ENCODE measurements at places on chromosomes 7 and 10.

- peak; percentile 38 for DNase-seq
Measured at GRCh38 chr10:75547391-75548298, 116.2 kb downstream of the LRMDA start.

DNA sequence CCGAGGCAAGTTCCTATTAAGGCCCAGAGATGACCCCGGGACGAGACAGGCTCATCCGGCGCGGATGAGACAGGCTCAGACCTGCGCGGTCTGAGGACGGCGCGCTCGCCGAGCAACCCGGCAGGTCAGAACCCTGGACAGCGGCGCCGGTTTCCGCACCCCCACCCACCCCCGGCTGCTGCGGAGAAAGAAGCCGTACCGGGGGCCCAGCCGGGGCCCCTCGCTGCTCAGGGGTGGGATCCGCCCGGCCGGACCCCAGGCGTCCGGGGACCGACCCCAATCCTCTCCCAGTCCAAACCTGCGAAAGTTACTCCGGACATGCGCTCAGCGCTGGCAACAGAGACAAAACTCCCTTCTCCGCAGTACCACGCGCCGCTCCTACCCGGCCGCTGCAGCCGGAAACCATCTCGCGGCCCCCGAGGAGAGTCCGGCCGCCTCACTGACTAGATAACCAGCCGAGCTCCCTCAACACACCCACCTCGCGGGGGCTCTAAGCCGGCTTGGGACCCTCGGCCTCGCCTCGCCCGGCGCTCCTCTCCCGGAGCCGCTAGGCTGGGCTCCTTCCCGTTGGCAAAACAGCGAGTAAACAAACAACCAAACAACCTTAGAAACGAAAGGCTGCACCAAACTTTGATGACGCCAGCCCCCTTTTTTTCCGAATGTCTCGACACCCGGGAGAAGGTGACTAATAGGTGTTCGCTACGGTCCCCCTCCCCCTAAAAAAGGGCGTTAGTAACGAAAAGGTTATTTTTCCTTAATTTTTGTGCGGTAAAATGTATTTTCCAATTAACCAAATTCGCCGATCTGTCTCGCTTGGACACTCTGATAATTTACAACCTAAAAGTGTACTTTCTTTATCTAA is 2.3 kb upstream of the DRGX start:
- no peak for DNase-seq

DNA sequence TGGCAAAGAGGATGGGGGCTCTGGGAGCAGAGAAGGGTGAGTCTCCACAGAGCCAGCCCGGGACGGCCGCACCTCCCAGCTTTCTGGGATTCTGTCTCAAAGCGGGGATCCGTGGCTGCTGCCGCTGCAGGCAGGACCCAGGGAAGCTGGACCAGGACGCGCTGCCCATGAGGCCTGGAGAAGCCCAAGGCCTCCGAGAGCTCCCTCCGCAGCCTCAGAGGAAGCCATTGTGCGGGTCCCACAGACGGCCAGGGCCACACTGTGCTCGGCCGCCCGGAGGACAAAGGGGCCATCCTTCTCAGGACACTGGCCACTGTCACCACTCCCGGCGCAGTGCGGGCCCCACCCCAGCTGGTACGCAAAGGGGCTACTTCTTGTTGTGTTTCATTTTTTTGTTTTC is 79.3 kb upstream of the PDGFA start:
- no peak for DNase-seq

- no peak for DNase-seq
Measured at GRCh38 chr7:36931892-36932291, 207.6 kb upstream of the AOAH start.

GRCh38 chr10:64175271-64175962 is 654.2 kb downstream of the REEP3 start:
- DNase-seq = no peak

DNA sequence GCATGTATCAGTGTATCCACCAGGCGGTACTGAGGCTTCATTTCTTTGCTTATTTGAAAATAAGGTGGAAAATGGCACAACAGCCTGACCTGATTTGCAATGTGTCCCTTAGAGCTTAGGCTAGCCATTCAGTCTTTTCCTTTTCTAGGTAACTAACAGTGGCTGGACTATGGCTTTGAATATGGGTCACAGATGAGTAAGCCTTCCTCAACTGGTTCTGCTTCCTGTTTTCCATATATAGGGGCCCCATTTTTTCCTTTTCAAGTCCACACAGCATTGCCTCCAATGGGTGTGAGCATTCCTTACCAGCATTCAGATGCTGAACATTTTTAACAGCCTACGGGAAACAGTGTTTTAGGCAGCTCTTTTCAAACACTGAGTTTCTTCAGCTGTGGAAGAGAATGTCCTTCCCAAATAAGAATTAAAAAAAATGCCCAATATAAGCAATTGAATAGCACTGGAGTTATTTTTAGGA is 3.9 kb upstream of the ITGB1 start:
- no peak for DNase-seq

DNA sequence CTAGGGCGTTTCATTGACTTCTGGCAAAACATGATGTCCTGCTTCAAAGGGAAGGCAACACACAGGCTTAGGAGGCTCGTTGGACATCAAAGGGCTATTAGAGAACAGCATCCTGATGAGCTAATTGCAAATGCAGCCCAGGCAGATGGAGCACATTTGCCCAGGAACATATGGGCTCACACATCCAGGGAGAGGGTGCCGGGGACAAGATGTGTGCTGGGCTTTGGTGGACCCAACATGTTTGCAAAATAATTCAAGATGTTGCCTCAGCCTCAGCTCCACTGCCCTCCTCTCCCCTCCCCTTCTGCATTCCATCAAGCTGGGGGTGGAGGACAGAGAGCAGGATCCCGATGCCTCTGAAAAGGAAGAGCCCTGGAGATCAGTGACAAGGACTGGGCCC is 217.1 kb upstream of the ZMIZ1 start:
- no peak for DNase-seq

DNA sequence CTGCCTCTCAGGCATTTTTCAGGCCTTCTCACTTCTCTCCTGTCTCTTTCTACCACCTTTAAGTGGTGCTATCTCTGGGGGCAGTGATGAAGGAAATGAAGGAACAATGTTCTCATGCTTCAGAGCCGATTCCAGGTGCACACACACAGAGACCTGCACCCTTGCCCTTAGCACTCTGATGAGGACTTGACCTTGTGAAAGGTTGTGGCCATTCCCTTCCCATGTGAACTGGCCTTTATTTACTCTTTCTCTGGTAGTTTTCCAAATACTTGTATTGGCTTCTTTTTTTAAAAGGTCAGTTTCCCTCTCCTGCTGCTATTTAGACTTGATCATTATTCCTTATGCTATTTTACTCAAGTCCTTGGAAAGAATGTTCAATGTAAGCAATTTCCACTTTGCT is 188.6 kb downstream of the MDFIC start:
- no peak for DNase-seq

- peak; percentile 75 for DNase-seq
Measured at GRCh38 chr10:34528320-34528719, 286.8 kb downstream of the PARD3 start.

DNA sequence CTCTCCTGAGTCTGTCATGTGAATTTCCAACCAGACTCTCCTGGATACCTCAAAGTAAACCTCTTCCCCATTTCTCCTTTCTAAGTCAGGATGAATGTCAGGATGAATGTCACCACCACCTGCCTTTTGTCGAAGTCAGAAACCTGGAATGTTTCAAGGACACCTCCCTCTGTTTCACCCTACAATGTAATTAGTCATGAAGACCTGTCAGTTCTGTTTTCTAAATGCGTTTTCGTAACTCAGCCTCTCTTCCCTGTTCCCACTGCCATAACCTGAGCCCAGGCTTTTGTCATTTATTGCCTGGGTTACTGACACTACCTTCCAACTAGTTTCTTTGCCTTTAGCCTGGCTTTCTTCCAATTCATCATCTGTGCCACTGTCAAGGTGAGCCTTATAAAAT is 5.5 kb upstream of the STN1 start:
- peak; percentile 26 for DNase-seq

GRCh38 chr7:55397617-55398016 is 32.5 kb downstream of the LANCL2 start:
- DNase-seq = no peak

GRCh38 chr7:144384071-144384470 is 19.4 kb downstream of the NOBOX start:
- peak; percentile 62 for DNase-seq

DNA sequence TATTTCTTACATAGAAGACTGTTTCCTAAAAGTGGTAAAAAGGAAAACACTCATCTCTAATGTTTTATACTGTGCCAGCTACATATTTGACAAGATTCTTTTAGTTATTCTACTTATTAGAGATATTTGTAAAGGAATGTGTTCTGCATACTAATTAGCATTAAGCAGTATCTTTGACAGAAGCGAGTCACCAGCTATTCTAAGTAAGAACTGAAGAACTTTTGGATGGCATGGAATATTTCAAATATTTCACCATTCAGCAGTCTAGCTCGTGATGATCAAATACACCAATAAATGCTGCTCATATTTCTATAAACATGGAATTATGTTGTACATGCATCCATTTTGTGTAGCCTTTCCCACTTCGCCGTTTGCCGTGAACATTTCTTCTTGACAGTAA is 241.6 kb upstream of the TCF7L2 start:
- DNase-seq = no peak

Measured in LoVo (cell line).